Frontal cortex (tissue), 4 donors: ENCODE measurements at places on chromosomes 3 and 15. TPM values are rescaled to one million over a fixed set of nuclear protein-coding genes. Genes with fewer than 3 reads are reported as not detected.

The COPS2 gene
- 66.9 TPM for total RNA-seq

GRCh38 chr3:52145736-52146110 is 8.5 kb downstream of the POC1A start:
- DNase-seq = no peak

GRCh38 chr3:16587047-16587680 is 18.1 kb downstream of the DAZL start:
- no peak for DNase-seq

- DNase-seq = peak; percentile 51
These were observed 27.3 kb downstream of the CEP19 start for GRCh38 chr3:196684548-196685407.

- DNase-seq = no peak
These were observed at the start of gene FAM240A for GRCh38 chr3:46612324-46612723. TSS of gene FAM240A (plus strand) at chr3:46612525. CDS start at chr3:46612684, 159 bp downstream.

- DNase-seq = no peak
These were observed 34.5 kb downstream of the PTPRG start for GRCh38 chr3:61595826-61596225.

- no peak for DNase-seq
These were observed 13.2 kb downstream of the USP13 start for GRCh38 chr3:179666030-179666429.

DNA sequence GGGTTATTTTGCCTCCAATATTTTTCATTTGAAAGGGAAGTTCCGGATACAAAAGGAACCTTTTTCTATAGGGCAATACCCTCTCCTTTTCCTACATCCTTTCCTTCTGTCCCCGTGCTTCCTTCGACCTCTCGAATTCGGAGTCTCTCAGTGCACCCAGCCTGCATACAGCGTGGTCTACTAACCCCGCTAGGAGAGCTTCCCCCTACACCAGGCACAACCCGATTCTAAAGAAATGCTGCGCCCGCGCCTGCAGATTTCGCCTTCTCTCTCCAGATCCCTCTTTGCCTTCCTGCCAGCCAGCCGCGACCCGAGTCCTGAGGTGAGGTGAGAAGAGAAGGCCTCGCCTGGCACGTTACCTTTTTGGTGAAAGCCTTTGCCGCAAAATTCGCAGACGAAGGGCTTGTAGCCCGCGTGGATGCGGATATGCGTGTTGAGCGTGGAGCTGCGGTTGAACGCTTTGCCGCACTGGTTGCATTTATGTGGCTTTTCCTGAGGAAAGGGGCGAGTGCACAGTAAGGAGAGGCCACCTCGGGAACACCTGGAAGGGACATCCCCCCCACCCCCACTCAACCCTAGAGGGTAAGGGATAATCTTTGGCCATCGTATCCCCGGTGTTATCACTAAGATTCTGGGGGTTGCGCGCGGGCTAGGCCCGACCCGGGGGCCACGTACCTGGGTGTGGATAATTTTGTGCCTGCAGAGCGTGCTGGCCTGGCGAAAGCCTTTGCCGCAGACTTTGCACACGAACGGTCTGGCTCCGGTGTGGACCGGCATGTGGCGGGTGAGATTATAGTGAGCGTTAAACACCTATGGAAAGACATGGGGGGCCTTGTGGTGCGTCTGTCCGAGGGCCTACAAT is 2.3 kb downstream of the FEZF2 start:
- DNase-seq = no peak

GRCh38 chr15:98893401-98893800 is 114.2 kb downstream of the PGPEP1L start:
- no peak for DNase-seq

DNA sequence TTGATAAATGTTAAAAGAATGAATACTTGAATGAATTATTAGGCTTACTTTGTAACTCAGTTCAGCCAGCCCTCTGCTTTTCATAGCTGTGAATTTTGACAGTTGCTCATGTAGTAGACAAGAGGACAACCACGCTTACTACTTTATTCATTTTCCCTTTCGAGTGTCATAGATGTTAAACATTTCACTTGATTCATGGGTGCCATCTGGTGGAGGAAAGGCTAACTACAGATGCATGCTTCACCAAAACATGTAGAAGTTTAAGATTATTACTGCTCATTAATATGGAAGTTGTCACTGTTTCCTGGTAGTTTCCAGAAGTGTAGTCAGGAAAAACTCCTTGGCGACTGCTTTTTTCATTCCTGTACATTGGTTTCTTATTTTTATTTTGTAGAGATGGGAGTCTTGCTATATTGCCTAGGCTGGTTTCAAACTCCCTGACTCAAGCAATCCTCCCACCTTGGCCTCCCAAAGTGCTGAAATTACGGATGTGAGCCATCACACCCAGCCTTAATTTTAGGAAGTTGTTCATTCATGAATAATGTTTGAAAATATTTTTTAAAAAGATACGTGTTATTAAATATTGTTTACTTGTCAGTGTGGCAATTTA is 163.2 kb downstream of the B3GALNT1 start:
- DNase-seq = peak; percentile 16

GRCh38 chr3:194985031-194985578 is 285.9 kb downstream of the XXYLT1 start:
- DNase-seq = no peak
